Activated naive CD8-positive, alpha-beta T cell treated with anti-CD3 and anti-CD28 coated beads, Interleukin-2, amount 50 U/mL, for 16 hours (primary cell): ENCODE measurements at places on chromosomes 2 and 18.

GRCh38 chr2:109428841-109429566 lies 184.8 kb downstream of the SEPTIN10 start:
- no peak for DNase-seq

- DNase-seq = no peak
These were observed 6.4 kb upstream of the GEMIN6 start for GRCh38 chr2:38771632-38772031.

GRCh38 chr2:222884114-222884771 lies 23.4 kb downstream of the ACSL3 start:
- no peak for DNase-seq

DNA sequence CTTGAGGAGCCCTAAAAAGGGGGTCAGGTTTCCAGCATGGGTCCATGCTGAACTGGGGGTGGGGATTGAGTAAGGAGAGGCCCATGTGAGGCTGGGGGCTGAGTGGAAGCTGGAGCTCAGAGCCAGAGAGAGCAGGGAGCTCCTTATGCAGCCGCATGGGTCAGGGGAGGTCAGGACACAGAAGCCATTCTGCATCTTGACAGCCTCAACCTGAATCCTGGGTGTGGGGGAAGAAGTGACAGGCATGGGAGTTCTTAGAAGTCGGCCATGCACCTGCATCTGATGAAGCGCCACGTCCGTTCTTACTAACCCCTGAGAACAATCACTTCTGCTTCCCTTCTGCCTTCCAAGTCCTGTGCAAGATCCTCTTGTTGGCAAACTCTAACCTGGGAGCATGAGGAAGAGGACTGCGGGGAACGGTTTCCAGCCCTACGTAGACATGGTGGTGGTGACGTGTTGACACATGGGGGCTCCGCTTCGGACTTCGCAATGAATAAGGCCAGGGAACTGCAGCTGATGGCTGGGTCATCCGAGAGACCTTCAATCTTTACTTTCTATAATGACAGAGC lies 22.3 kb downstream of the GNLY start:
- DNase-seq = no peak

- no peak for DNase-seq
These were observed 25.9 kb downstream of the ALS2 start for GRCh38 chr2:201754717-201755415.

DNA sequence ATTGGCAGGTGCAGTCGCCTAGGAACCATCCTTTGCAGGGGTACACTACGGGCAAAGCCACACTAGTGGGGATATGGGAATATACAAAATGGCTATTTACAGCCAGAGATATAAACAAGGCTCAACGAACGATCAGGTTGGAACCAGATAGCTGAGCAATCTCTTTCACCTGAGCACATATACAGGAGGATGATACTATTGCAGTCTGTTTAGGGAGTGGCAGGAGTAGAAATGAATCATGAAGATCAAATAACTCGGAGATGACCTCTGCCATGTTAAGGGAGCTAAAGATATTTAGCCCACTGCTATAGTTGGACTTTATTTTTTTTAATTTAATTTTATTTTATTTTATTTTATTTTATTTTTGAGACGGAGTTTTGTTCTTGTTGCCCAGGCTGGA lies 33.8 kb downstream of the TEX44 start:
- no peak for DNase-seq
